ENCODE measurements at places on chromosomes 13 and 19. TPM values are rescaled to one million over a fixed set of nuclear protein-coding genes. Genes with fewer than 3 reads are reported as not detected.

- no peak for DNase-seq
Observed at GRCh38 chr19:35212241-35212640, 16.3 kb downstream of the FAM187B start.

GRCh38 chr19:38308006-38308766, 4.1 kb downstream of the C19orf33 start:
- DNase-seq = no peak

DNA sequence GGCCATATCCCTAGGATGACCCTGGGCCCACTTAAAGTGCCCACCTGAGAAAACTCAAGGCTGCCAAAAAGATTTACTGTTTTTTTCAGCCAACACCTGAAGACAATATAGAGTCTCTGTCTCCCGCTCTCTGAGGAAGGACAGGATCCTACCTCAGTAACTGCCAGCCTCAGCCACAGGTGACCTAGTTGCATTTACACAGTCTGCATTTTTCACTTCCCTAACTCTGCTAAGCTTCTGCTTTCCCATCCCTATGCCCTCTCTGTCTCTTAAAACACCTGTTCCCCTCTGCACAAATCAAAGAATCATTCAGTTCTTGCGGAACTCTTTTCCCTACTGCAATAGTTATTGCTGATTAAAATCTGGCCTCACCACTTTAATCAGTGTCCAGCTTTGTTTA, 609.5 kb downstream of the UQCRFS1 start:
- DNase-seq = no peak

The PLK5 gene
- total RNA-seq = not detected

The ZNF223 gene
- 2.8 TPM for total RNA-seq

All from posterior vena cava (tissue), 2 donors.